Umbilical cord (tissue), 2 donors: ENCODE measurements at places on chromosomes 3 and 15. TPM values are rescaled to one million over a fixed set of nuclear protein-coding genes. Genes with fewer than 3 reads are reported as not detected.

Gene RBMS3
- 195 TPM for total RNA-seq

Gene CLDN18
- 0.96 TPM for total RNA-seq

Gene CP
- 21.7 TPM for total RNA-seq

GRCh38 chr3:15744176-15744575 lies 53.6 kb downstream of the ANKRD28 start:
- DNase-seq: no peak

GRCh38 chr3:17442332-17443049 lies 299.9 kb downstream of the TBC1D5 start:
- no peak for DNase-seq

DNA sequence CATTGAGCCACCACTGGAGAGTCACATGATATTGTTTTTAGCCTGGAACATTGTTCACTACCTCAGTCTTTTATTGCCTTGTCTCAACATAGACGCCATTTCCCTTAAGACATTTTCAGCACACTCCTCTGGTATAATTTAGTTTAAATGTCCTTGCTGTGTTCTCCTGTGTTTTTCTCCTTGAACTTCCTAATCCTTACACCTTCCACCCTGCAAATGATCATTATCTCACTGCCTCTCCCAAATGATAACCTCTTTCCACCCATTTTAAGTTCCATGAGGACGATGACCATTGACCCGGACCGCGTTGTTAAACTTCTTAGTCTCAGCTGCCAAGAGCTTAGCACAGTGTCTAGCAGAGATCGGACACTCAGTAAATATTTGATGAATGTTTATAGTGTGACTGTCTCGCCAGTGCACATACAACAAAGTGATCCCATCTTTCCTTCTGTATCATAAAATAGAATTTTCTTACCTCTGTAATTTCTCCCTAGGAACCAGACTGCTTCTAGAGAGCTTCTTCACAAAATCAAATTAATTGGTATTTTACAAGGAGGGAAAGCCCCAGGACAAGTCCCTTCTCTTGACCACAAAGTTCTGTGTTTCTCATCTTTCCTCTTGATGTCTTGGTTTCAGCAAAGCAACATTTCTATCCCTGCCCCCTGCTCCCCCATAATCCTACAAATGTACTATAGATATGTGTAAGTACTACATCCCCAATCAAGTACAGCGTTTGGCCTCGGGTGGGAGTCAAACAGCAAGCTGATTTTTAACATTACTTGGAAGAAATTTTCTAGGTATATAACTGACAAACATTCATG lies 429.6 kb downstream of the LPP start:
- DNase-seq: no peak

DNA sequence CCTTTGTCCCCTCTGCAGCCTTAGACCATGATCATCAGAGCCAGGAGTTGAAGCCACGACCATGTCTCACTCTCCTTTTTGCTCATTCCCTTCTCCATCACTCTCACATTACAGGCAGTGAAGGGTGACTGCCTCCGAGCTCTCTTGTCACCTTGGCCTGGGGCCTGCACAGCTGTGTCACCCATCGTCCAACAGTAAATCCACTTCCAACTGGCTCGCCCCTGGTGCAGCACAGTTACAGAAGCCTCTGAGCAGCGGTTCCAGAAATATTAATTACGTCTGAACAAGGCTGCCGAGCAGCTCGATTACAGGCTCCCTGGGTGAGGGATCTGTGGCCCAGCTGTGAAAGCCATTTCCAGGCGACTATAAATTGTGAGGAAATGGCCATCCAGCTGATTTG lies 528.2 kb downstream of the NR2F2 start:
- DNase-seq: no peak

GRCh38 chr15:100307241-100308212 lies 34.2 kb downstream of the ADAMTS17 start:
- DNase-seq: no peak

DNA sequence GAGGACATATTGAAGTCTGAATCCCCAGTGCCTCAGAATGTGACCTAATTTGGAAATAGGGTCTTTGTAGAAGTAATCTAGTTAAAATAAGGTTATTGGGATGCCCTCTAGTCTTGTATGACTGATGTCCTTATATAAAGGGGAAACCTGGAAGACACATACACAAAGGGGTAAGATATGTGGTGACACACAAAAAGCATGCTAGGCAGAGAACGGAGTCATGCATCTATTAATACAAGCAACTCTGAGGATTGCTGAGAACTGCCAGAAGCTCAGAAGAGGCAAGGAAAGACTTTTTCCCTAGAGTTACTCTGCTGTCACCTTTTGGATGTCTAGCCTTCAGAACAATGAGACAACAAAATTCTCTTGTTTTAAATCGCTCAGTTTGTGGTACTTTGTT lies 58.1 kb upstream of the TMEM108 start:
- DNase-seq: no peak

DNA sequence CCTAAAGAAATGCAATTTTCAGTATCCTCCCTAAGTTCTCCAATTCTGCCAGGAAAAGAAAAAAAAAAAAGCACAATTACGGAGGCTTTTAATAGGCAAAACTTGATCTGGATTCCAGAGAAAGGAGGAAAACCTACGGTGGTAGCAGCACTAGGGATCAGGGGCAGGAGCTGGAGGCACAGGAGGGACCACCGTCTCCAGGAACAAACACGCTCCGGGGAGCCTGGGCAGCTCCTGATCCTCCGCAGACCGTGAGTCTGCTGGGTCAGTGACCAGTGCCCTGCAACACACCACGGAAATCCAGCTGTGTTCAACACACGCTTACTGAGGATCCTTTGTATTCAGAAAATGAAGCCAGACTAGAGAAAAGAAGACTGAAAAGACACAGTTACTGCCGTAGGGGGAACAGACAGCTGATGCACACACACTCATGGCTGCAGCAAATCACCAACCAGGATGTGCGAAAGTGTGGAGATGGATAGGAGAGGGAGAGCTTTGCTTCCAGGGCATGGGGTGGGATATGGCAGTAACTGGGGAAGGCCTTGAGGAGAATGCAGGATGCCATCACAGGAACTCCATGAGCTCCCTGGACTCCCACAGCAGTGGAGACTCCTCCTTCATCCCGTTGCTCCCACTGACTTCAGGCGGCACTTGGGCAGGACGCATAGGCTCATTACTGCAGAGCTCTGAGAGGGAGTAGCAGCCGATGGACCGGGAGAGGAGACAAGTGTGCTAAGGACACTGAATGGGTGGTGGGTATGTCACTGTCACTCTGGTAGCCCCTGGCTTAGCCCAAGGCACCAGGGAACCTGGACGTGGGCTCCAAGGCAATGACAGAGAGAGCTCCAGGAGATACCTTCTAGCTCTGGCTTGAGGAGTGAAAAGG lies 167.0 kb downstream of the ATP10A start:
- DNase-seq: no peak

DNA sequence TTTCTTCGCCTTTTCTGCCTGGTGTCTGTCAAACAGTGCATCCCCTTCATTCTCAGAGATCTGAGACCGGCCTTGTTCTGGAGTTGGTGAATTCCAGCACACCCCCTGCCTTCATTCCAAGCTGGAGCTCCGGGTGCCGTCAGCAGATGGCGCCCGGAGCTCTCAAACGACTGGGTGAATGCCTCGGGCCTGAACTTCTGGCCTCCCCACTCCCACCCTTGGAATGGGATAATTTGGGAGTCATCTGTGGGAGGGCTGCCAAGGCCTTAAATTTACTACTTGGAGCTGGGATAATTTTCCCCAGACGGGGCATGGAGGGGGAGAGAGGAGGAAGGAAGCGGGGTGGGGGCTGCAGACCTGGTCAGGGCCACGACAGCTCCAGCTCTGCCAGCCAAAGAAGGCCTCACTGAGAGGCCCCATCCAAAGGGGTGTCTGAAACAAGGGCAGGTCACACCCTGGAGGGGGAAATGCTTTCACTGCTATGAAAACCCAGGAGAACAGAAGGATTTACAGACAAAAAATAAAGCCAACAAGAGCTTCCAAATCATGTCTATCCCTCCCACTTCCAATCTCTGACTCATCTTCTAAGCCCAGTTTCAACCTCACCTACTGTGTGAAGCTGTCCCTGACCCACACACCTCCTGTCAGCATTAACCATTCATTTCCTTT lies 187.9 kb downstream of the OPA1 start:
- DNase-seq: peak; percentile 94
